ENCODE measurements at places on chromosomes 1 and 21.
A peak's percentile ranks its signal among the peaks of the same experiment; 100 is the strongest.

- DNase-seq: no peak
Observed at GRCh38 chr1:1119272-1119890, 3.5 kb upstream of the C1orf159 start.

DNA sequence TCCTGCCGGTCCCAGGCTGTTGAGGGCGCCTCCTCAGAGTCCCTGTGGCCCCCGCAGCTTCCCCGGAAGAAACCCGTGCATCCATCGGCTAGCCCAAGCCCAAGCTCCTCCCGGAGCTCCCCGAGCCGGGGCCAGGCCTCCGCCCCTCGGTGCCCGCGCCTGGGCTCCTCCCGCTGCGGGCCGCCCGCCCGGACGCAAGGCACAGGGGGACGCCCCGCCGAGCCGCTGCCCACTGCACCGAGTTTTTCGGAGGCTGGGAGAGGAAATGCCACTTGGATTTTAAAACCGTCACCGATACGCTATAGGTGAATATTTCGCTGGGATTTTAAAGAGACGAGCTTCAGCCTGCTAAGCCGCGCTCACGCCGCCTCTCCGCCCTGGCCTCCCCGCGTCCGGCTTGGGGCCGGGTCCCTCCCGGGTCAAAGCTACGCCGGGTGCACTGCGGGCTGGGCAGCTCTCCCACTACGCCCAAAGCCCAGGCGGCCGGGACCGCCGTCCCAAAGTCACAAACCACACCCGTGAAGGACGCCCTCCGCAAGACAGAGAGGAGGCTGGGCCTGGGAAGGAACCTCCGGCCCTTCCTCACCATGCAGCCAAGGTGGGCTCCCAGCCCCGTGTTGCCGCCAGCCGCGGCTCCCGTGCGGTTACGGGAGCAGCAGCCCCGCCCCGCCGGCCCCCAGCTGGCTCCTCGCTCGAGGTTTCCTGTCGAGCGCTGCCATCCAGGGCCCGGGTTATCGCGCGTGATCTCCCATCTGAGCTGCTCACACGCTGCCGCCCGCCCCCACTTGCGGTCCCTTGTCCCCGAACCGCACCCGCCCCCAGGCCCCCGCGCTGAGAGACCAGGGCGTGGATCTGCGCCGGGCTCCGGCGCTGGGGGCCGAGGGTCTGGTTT lies 63.2 kb downstream of the CD247 start:
- peak; percentile 67 for DNase-seq

DNA sequence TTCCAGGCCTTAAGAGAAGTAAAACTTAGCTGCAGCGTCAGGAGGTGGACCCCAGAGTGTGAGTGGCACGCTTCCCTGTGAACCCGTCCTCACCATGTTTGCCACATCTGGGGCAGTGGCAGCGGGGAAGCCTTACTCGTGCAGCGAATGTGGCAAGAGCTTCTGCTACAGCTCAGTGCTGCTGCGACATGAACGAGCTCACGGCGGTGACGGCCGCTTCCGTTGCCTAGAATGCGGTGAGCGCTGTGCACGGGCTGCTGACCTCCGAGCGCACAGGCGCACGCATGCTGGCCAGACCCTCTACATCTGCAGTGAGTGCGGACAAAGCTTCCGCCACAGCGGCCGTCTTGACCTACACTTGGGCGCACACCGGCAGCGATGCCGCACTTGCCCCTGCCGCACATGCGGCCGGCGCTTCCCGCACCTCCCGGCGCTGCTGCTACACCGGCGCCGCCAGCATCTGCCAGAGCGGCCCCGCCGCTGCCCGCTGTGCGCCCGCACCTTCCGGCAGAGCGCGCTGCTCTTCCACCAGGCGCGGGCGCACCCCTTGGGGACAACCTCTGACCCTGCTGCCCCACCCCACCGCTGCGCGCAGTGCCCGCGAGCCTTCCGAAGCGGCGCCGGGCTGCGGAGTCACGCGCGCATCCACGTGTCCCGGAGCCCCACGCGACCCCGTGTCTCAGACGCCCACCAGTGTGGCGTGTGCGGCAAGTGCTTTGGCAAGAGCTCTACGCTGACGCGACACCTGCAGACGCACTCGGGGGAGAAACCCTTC lies 9.3 kb downstream of the ZNF672 start:
- no peak for DNase-seq

GRCh38 chr1:42783092-42783491 lies 1.7 kb upstream of the TMEM269 start:
- no peak for DNase-seq

GRCh38 chr1:202158810-202159533 lies 1.4 kb downstream of the PTPN7 start:
- no peak for DNase-seq

- DNase-seq: no peak
Observed at GRCh38 chr1:207402744-207403143, 51.4 kb upstream of the CR2 start.

- no peak for DNase-seq
Observed at GRCh38 chr1:157429601-157430240, 122.6 kb downstream of the FCRL5 start.

- DNase-seq: no peak
Observed at GRCh38 chr1:205928317-205928716, 14.9 kb downstream of the SLC26A9 start.

GRCh38 chr21:33070744-33070997 lies 730 bp downstream of the OLIG1 start:
- no peak for DNase-seq

GRCh38 chr1:75870951-75871350 lies 61.3 kb downstream of the ASB17 start:
- no peak for DNase-seq

- DNase-seq: no peak
Observed at GRCh38 chr1:90174246-90174645, 179.3 kb downstream of the ZNF326 start.

GRCh38 chr1:223763251-223763650 lies 50.9 kb downstream of the CAPN2 start:
- no peak for DNase-seq

DNA sequence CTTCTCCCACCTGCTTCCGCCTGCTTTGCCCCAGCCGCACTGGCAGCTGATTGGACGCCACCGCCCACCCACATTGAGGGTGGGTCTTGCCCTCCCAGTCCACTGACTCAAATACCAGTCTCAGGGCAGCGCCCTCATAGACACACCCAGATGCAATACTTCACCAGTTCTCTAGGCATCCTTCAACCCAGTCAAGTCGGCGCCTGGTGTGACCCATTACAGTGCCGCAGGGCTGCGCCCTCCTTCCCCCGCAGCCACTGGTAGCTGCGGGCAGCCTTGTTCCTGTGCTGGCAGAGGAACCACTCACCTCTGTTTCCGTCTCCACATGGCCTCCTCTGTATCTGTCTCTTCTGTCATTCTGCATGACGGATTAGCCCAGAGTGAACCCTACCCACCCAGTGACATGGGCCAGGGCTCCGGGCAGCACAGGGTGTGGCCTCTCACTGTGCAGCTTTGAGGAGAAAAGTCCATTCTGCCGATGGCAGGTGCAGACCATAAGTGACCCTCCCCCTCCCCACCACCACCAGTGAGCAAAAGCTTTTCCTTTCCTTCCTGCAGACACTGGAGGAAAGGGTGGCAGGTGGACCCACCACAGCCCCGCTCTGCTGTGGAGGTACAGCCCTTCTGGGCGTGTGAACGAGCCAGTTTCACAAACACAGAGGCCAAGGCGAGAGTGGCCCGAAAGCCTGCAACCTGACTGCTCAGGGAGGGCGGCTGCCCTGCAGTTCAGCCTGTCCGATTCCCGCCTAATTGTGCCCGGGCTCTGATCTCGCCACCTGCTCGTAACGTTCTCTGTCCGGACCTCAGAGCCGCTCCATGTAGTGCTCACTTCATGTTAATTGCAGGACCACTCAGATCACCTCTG lies 57.1 kb downstream of the FAAP20 start:
- DNase-seq: no peak

DNA sequence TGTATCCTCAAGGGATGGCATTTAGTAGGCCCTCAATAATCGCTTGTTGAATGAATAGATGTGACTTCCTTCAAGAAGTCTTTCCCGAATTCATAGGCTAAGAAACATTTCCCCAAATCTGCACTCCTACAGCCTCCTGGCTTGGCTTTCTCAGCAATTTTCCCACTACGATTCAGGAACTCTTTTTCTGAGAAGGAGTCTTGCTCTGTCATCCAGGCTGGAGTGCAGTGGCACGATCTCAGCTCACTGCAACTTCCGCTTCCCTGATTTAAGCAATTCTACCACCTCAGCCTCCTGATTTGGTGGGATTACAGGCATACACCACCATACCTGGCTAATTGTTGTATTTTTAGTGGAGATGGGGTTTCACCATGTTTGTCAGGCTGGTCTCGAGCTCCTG lies 37.9 kb upstream of the IFFO2 start:
- DNase-seq: no peak

DNA sequence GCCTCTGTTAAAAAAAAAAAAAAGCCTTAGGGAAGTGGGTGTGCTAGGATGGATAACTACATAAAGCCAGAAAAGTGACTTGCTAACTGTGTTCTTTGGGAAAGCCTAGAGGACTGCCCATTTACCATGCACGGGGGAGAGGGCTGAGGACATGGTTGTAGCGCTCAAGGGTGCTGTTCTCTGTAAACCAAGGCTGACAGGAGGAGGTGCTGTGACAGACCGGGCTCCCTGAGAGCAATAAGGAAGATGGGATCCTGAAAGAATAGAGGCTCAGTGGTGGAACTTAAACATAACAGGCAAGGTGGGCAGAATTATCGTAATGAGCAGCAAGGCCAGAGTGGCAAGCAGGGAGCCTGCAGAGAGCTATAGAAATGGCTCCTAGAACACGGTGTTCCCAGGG lies 98.5 kb upstream of the DISP3 start:
- no peak for DNase-seq

- DNase-seq: no peak
Observed at GRCh38 chr1:172990598-172991215, 60.0 kb downstream of the TNFSF18 start.

GRCh38 chr21:44720170-44720569 lies 8.8 kb upstream of the TSPEAR start:
- DNase-seq: no peak

DNA sequence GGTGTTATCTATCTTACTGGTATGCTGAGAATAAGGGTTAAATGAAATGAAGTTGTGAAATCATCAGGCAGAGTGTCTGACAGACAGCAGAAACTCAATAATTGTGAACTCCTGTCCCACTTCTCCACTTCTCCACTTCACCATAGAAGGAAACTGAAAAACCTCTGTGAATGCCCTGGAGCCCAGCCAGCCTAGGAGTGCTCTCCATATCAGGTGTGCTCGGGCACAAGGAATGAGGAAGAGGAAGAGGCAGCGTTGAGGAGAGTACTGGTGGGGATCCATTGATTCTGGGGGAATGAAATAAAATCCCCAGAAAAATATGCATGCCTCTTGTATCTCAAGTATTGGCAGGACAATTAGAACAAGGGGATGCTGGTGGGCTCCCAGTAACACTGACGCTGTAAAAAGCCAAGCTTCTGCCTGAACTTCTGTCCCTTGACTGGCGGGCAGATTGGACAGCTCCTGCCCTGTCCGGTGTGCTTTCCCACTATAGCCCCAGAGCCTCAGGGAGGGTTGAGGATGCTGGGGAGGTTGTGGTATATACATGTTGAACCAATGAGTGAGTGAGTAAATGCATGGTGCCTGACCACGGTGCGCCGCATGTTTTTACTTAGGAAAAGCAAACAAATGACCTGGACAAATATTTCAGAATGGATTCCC lies 47.7 kb downstream of the NMNAT2 start:
- DNase-seq: no peak

DNA sequence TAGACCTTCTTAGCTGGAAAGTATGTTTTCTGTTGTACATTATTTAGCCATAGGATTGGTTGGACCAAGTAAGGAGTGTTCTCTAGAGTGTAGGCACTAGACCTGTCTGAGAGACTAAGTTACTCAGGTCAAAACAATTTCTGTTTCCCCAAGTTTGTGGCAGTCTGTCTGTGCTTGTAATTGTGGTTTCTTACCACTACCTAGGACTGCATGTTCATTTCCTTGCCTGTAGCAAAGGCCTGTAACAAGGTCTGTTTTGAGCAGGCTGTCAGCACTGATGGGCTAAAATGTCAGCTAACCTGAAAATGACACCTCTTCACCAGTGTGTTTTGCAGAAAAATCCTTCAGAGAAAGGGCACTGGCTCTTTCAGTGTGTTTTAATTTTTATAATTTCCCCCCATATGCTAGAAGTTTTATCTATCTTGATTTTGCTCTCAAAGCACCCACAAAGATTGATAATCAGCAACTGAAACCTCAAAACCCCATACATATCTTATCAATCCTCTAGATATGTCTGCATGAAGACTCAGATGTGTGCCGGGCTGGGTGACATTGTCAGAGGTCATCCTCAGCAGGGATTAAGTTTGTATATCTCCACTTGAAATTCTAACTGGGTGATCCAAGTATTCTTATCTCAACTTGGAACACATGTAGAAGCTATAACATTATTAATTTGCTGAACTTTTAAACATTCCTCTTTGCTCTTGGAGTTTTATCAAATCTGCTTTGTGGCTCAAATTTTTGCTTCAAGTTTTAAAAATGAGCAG lies 50.7 kb upstream of the ST6GALNAC3 start:
- no peak for DNase-seq

GRCh38 chr1:231214918-231215680 lies 25.9 kb upstream of the GNPAT start:
- DNase-seq: no peak

GRCh38 chr21:35422011-35422410 lies 372.9 kb upstream of the RUNX1 start:
- no peak for DNase-seq

- DNase-seq: no peak
Observed at GRCh38 chr1:47627016-47627415, 189.2 kb downstream of the FOXD2 start.

DNA sequence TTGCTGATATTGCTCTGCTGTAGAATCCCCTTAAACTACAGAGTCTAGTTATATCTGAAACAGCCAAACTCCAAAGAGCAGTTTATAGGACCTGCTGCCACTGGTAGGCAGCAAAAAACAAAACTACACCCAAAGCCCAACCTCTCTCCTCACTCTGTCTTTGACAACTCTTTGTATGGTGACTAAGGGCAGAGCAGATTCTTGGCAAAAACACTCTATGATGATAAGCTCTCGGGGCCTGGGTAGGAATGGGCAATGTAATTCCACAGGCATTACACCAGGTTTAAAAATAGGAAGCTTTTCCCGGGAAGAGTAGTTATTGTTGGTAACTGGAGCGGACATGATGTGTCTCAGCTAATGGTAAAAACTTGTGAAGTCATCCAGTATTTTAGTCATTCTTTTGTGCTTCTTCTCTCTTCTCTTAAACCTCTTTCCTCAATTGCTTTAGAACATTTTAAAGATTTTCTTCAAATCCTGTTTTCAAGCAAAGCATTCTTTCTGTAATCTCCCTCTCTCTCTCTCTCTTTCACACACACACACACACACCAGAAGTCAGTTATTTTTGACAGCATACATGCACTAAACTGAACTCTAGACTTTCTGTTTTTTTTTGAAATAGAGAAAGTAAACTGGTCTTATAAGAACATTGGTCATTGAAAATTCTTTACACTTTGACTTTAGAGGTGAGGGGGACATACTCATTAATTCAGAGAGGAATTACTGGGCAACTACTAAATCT lies 193.5 kb downstream of the PAPPA2 start:
- DNase-seq: no peak

- no peak for DNase-seq
Observed at GRCh38 chr1:220527279-220527907, 543 bp upstream of the MARK1 start.

- DNase-seq: no peak
Observed at GRCh38 chr21:24994717-24995116, 612.6 kb downstream of the MRPL39 start.

GRCh38 chr1:43708002-43708410 lies 670 bp downstream of the ST3GAL3 start:
- DNase-seq: no peak
